ENCODE measurements at places on chromosomes 2 and 18. TPM values are rescaled to one million over a fixed set of nuclear protein-coding genes. Genes with fewer than 3 reads are reported as not detected.

DNA sequence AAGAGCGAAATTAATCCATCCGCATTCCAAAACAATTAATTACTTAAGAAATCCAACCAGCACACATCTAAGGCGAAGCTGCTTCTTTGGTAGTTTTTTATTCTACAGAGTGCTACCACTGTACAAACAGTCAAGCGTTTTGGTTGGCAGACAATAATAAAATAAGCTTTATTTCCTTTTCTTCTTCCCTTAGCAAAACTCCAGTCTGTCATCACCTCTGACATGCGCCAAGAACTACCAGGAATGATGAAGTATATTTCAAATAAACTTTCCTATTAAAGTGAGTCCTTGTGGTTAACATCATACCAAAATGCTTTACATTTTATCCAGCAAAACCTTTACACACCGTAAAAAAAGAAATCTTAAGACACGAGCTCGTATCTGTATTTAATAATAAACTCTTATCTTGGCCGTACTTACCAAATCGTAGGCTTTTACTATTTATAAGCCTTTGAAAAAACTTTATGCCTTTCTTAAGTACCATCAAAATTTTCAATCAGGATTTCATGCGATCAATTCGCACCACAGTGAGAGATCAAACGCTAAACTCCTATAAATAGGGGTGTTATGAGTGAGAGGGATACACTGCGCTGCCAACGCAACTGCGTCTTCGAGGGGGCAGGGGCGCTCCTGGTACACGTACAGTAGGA, 1.3 kb downstream of the ATL2 start:
- peak overlapping the region; percentile 94 for H3K27ac ChIP-seq
- no peaks in the 10 kb centered on the region for H3K36me3 ChIP-seq
- DNase-seq = no peak
- H3K27me3 ChIP-seq = no peaks in the 10 kb centered on the region

Gene CLEC4F
- total RNA-seq = not detected

Gene PLCD4
- total RNA-seq = 0.26 TPM

GRCh38 chr18:27661320-27662018, 476.4 kb upstream of the CHST9 start:
- no peaks in the 10 kb centered on the region for H3K27me3 ChIP-seq
- H3K4me3 ChIP-seq = no peak overlapping the region
- no peaks in the 10 kb centered on the region for H3K4me1 ChIP-seq
- no peaks in the 10 kb centered on the region for H3K36me3 ChIP-seq
- H3K27ac ChIP-seq = no peak overlapping the region

DNA sequence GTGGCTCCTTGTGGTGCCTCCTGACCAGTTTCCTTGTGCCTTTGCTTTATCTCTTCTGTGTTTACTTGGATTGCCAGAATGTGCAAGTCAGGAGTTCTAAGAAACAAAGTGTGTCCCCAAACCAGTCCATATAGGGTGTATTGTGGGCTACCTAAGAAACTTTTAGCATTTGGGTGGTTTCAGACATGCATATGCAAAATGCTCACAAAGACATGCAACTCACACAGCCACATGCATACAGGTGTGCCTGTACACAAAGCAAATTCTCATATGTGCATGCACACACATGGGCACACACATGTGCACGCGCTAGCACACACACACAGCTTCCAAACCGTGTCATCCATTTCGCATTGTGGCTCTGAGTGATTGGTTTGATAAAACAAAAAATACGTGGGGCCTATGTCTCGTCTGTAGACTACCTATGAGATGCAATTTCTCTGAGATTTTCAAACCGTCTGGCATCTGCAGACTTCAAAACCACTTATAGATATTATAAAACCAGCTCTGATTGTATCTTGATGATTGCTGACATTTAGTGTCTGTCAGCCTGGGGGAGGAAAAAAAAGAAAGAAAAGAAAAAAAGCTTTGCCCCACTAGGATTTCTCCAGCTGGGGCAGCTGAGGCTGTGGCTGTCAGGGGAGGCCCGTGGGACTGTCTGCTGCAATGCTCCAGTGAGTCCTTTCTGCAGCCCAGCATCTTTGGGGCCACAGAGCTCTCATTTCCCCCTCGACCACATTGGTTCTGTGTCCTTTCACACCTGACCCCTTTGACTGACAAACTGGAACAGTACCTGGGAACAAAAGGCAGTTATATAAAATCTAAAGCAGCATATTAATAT, 556.1 kb downstream of the CMPK2 start:
- H3K27ac ChIP-seq = no peak overlapping the region
- H3K27me3 ChIP-seq = no peaks in the 10 kb centered on the region
- no peaks in the 10 kb centered on the region for H3K36me3 ChIP-seq
- no peak overlapping the region for H3K4me3 ChIP-seq

DNA sequence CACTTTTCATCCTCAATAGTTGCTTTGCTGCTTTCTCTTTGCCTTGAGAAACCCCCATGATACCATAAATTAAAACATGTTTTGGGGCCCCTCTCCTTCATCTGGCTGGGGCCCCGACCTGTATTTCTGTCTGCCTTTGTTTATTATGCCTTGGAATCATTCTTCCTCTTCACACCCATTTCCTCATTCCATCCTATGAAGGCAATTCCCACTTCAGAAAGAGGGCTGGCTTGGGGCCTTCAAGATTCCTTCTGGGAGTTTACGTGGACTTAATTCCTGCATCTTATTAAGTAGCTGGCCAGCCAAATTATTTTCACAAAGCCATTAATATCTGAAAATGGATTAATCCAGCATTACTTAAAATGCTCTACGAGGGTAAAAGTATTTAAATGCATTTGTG, 6.8 kb upstream of the LRRTM1 start:
- no peak overlapping the region for H3K4me3 ChIP-seq
- no peaks in the 10 kb centered on the region for H3K36me3 ChIP-seq
- no peak overlapping the region for H3K27ac ChIP-seq
